ENCODE measurements at places on chromosomes 13 and 19.
A peak's percentile ranks its signal among the peaks of the same experiment; 100 is the strongest.

GRCh38 chr19:47531640-47532387 lies 17.0 kb upstream of the NAPA start:
- no peak for DNase-seq

DNA sequence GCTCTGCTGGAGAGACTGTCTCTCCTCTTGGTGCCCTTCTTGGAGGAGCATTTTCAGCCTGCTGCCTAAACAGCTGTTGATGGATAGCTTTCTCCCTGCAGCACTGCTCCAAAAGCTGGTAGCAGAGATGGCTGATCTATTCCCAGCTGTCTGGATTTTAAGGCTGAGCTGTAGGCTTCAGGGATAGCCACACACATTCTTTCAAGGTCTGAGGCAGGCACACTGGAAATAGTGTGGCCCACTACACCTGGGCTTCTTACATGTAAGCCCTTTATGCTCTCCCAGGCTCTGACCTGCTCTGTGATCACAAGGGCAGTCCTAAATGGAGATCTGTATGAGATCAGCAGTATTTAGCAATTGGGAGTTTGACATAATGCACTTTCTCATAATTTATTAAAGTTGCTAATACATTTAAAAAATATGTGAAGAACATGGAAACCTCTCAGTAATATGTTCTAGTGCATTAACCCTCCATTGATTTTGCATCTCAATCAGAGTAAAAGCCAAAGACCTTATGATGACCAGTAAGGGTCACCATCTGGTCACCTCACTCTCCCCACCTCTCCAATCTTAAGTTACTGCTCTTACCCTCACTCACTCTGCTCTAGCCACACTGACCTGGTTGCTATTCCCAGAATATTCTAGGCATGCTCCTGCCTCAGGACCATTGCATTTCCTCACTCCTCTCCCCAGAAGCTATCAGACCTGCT lies 91.6 kb downstream of the MBNL2 start:
- DNase-seq: no peak

DNA sequence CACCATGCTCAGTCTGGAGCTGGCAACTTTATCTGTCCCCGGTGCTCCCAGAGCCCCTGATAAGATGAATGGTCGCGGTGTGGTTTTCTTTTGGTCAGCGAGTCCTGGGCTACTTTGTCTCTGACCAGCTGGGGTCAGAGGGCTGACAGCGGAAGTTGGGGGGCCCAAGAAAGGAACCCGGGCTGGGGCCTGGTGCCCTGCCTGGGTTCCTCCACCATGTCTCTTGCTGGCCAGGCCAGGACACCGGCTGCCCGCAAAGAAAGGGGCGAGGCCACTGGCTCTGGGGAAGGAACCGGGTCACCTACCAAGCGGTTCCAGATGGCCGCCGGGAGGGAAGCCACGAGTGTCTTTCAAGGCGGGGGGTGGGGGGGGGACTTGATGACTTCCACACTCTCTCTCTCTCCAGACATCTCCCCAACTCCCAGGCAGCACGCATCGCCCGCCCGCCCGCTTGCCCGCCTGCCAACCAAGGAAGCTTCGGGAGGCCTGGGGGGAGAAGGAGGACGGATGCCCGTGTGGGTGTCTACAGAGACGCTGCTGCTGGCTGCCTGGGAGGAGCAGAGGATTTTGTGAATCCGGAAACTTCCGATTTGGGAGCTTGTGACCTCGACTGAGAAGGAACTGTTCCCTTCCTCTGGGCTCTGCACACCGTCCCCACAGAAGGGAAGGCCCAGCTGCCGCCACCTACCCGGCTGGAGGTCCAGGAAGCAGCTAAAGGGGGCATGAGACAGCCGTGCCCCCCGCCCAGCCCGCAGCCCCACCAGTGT lies 1.1 kb downstream of the PIP5K1C start:
- DNase-seq: no peak

DNA sequence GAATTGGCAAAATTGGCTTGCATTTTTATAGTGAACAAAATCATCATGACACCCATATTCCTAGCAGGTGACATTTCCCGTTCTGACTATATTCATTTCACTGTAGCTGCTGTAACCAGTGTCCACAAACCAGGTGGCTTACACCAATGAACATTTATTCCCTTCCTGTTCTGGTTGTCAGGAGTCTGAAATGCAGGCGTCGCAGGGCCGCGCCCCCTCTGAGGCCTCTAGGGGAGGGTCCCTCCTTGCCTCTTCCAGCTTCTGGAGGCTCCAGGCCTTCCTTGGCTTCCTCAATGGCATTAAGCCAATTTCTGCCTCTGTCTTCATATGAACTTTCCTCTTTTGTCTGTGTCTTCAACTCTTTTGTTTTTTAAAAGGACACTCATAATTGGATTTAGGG lies 6.5 kb upstream of the RLN3 start:
- peak; percentile 71 for DNase-seq

DNA sequence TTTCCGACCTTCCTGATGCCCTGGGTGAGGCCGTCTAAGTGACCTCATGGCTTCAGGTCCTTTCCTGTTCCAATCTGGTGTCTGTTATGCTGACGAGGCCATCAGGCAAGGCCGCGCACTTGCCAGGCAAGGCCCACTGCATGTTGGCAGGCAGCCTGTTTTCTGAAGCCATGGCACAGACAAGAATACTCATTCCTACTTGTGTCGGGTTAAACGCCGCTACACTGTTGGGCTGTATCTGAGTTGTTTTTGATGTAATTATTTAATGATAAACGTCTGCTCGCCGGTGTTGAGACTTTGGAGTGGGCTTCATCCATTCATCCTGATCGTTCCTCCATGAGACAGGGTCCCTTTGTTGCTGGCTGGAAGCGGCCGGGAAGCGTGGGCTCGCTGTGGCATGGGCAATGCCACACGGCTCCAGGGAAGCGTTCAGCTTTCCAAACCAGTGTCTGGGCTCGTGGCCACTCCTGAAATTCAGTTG lies 92.1 kb downstream of the ATP11A start:
- DNase-seq: no peak

- DNase-seq: no peak
These were observed 855 bp downstream of the UNC13A start for GRCh38 chr19:17687141-17687856.

- no peak for DNase-seq
These were observed 61.9 kb downstream of the AP1M1 start for GRCh38 chr19:16259385-16260159.

DNA sequence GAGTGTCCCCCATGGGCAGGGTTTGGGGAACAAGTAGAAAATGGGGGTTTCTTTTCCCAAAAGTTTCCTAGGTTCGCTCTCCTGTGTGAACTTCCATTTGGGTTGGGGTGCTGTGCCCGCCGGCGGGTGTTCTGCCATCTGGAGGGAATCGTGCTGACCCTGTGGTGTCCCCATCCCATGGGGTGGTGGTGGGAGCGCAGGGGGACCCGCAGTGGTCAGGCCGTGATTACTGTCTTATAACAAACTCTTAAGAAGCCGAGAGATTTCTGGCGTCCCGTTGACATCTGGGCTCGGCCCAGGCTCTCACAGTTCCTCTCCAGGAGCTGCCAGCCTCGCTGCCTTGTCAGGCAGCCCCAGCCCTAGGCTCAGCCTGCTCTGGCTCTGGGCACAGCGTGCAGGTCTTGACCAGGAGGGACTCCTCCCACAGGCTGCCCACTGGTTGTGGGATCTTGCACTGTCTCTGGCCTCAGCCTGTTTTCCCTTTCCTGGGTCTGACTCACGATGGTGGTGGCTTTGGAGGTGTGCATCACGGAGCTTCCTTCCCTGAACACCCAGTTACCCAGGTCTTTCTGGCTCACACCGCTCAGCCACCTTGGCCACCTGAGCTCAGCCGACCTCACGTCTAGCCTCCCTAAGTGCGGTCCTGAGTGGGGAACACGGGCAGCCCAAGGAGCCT lies 34.5 kb downstream of the PLEKHJ1 start:
- no peak for DNase-seq

DNA sequence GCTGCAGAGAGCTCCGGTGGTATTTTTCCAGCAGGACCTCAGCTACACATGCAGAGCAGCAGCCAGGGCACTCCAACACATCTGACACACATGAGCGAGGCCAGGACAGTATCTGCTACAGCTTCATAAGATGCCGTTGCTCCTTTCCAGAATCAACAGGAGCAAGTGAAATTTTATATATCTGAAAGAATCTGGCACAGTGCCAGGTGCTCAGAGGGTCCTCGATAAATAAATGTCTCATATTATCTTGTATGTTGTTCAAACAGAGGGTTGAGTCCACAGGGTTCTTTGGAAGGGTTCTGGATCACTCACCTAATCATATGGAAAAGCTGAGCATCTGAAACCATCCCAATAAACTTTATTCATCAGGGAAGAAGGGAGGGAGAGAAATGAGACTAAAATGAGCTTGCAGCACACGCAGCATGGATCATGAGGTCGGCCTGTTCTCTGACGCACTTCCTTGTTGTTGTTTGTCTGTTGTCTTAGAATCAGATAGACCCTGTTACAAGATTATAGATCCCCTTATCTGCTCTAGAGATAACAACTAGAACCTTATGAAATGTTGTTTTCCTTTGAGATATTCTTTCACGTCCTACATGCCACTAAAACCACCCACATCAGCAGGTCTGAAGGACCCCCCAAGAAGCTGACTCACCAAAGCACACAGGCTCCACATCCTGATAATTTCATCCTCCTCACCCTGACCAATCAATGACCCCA lies 3.2 kb upstream of the METTL21C start:
- DNase-seq: no peak

DNA sequence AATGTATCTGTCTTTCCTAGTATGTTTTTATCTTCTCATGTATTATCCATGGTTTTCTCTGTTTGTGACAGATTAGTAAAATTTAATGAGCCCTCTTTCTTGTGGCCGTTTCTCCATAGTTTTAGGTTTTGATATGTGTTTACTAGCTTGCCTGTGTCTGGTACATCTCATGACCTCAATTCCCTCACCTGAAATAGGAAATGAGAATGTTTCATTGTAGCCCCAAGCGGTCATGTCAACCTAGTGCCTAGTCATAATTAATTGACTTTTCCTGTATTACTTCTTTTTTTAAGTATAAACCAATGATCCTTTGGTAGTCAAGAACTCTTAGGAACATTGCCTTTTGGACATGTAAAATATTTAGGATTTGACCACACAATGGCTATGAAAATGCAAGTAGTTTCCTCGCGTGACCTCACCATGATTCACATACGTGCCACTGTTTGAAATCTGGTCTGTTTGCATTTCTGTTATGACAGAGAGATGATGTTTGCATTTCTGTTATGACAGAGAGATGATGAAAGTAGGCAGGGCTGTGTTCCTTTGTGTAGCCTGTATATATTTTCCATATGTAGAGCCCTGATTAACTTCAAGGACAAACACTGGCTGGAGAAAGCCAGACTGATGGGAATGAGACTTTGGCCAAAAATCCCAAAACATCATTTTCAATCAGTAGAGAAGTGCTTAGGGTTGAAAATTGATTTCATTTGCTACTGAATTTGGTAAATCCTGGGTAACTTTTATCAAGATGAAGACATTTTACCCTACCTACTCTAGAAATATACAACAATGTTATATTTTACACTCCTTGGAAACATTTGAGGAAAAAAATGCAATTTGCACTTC lies 104.8 kb downstream of the TNFRSF19 start:
- DNase-seq: no peak

DNA sequence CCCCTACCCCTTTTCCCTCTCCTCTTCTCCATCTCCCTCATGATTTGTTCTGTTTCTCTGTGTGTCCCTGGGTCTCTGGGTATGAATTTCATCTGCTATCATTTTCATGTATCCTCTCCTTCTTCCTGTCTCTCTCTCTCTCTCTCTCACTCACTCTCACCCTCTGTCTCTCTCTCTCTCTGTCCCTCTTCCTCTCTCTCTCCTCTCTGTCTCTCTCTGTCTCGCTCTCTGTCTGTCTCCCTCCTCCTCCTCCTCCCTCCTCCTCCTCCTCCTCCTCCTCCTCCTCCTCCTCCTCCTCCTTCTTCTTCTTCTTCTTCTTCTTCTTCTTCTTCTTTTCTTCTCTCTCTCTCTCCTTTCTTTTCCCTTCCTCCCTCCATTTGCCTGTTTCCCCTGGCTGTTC lies 3.3 kb upstream of the CACNG7 start:
- no peak for DNase-seq

GRCh38 chr19:6032827-6033226 lies 54.9 kb upstream of the RANBP3 start:
- DNase-seq: no peak

- DNase-seq: no peak
These were observed 80.4 kb downstream of the MAP4K1 start for GRCh38 chr19:38537071-38537936.

GRCh38 chr13:21796775-21797514 lies 126.1 kb downstream of the FGF9 start:
- no peak for DNase-seq

- DNase-seq: no peak
These were observed 512 bp downstream of the MED4 start for GRCh38 chr13:48094404-48094780.

- DNase-seq: no peak
These were observed 13.7 kb downstream of the PPFIA3 start for GRCh38 chr19:49132974-49133609.

DNA sequence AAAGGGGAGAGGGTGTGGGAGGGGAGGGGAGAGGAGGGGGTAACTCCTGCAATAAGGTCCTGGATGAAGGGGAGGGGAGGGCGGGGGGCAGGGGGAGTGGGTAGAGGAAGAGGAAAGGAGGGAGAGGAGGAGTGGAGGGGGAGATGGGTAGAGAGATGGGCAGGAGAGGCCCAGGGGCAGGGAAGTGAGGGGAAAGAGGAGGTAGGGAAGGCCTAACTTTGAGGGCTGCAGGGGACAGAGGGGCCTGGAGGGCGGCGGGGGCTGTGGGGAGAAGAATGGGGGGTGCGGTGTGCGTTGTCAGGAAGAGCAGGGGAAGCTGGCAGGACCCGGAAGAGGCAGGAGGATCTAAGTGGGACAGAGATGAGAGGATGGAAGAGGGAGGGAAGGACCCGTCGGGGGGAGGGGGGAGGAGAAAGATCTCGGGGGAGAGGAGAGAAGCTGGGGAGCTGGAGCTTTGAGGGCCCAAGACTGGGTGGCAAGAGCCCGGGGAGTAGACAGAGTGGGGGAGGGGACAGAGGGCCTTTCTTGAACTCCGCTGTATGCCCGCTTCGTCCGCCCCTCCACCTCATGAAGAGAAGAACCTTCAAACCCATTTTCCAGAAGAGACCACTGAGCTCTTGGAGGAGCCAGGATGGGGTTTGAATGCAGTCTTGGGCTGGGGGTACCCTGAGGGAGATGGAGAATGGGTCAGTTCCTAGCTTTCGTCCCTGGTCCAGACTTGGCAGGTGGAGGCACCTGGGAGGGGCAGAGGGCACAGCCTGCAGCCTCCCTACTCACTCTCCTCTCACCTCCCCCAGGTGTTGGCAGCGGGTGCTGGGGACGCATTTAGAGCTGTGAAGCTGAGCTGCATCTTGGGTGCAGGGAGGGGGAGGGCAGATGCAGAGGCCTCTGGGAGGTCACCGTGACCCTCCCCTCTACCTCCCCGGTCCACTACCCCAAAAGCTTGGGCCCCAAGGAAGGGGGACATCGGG lies 778 bp upstream of the LRRC4B start:
- DNase-seq: no peak

- DNase-seq: no peak
These were observed 6.8 kb upstream of the KPTN start for GRCh38 chr19:47490847-47491246.

GRCh38 chr19:55383279-55384130 lies 587 bp downstream of the TMEM238 start:
- peak; percentile 51 for DNase-seq

Measured in HAP-1 (cell line).